ENCODE measurements at places on chromosomes 4 and X. TPM values are rescaled to one million over a fixed set of nuclear protein-coding genes. Genes with fewer than 3 reads are reported as not detected.

ABLIM2 gene
- polyA plus RNA-seq: 6.5 TPM

DNA sequence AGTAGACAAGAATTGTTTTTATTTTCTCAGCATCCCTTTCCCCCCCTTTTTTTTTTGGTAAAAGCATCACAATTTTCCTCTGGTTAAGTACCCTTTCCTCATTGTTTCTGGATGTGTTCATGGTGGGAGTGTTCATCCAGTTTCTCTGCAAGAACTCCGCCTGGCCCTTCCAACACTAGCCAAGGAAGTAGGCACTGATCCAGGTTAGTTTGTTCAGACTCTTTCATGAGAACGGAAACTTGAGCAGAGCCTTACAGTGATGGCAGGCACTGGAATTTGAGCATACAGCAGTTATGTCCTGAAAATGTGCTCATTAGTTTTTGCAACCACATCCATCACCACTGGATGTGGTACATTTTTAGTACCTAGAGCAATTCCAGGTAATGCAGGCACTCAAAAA, 336.1 kb upstream of the BOD1L1 start:
- DNase-seq: no peak

DNA sequence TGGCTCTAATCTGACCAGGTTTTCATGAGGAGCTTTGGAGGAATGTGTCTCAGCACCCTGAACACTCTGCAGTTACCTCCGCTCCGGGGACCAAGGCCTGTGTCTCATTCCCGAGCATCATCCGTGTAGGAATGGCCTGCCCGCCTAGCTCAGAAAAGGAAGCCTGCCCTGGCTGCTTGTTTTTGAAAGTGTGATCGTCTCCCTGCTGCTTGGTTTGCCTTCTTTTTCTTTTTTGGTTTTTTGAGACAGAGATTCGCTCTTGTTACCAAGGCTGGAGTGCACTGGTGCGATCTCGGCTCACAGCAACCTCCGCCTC, 73.3 kb downstream of the CRLF2 start:
- DNase-seq: no peak

GRCh38 chr4:15976456-15977447, 13.8 kb upstream of the FGFBP2 start:
- no peak for DNase-seq

DNA sequence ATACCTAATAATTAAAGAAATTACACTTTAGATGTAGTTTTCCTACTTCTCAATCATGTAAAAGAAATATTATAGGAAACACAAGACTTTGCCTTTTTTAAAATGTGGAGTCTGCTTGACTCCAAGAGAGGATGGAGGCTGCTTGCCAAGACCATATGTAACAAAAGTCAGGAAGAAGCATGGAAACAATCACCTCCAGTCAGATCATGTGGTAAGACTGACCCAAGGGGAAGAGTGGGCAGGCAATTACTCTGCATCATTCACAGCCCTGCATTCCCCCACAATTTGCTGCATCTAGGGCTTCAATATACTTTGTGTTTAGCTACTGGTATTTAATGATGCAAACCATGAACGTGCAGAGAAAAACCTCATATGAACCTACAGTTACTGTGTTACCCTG, 78.0 kb upstream of the RXFP1 start:
- no peak for DNase-seq
